ENCODE measurements at places on chromosomes 7 and 10.

DNA sequence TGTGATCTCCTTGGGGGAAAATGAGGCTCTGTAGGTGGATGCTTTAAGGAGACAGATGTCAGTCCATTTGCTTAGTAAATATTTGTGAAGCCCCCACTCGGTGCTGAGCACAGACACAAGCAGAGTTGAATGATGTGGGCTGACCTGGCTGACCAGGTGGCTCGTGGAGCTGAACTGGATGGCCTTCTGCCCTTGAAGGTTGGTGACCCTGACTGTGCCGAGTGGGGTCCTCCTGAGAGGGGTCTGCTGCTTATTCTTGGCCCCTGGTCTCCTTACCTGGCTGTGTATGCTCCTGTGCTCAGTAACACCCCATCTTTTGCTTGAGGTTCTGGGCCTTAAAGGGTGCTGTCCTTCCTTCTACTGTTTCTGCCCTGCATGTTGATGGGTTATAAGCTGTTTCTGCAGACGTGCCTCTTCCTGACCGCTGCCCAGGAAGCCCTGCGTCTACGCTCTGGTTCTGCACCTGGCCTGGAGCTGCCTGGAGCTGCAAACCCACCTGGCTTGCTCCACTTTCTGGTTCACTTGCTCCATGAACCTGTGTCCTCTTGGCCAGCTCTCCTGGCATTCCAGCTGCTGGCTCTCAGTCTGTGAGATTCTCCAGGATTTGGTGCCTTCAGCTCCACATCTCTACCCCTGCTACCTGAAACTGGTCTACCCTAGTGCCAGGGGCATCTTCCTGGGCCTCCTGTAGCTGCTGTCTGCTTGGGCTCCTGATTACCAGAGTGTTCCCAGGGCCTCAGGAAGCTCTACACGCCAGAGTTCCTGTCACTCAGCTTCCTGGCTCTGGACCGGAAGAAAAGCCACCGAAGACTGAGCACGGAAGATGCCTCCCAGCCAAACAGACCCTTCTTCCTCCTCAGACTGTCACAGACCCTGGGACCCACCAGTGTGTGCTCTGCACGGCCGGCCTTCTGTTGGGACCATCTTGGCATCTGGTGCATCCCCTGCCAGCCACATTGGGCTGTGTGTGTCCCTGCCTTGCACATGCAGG lies 76.5 kb downstream of the ADCY1 start:
- DNase-seq, result no peak

DNA sequence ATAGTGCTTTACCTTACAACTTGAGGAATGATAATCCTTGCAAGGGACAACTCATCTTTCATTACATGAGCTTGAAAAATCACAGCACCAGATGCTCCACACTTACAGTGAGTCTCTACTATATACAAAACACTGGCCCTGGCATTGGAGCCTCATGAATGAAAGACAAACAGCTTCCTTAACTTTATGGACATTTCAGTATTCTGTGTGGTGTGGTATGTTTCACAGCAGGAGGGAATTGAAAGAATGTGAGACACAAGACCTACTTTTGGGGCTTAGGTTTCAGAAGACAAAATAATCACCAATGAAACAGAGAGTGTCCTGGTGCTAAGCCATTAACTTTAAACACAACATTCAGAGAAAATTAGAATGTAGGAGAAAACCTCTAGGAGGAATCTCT lies 1249.6 kb downstream of the XPNPEP1 start:
- no peak for DNase-seq

DNA sequence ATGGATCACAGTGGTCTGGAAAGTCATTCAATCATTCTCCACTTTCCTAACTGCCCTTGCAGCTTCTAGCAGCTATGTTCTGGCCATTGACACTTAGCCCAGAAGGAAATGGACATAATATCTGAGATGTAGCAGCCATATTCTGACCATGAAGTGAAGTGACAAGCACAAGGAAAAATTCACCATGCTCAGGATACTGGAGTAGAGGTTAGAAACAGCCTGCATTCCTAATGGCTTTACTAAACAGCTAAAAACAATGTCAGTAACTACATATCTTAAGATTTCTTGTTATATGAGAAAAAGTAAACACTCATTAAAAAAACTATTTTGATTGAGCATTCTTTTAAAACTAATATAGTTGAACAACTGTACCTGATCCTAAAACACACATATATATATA lies 443.8 kb downstream of the MAGI2 start:
- DNase-seq, result no peak

GRCh38 chr7:100914208-100914878 lies 18.7 kb upstream of the ACHE start:
- no peak for DNase-seq

- DNase-seq, result no peak
Observed at GRCh38 chr7:90322837-90323236, 1.7 kb upstream of the FAM237B start.

DNA sequence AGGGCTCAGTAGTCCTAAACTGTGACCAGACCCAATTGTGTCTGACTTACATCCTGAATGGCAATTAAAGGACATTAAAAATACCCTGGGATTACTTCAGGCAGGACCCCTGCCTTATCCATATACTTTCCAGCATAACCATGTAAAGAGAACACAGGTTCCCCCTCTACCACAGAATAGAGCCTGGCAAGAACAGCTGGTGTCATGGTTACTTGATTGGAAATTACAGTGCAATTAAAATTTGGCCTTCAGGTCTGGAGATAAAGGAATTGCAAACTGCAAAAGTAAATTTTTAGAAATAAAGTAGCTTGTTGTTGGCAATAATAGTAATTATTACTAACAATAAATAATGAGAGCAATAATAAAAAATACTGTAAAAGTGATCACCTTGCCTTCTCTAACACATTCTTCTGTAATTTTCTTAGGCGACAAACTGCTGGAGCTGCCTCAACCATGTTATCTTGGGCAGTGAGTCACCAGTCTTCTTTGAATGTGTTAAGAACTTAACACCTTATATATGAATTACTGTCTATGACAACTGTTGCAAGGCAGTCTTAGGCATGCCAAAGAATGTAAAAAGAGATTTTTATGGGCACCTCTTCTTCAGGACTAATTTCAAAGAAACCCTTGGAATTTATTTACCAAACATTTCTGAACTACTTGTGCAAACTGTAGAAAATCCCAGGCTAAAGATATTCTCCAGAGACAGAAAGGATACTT lies 53.7 kb downstream of the HIBADH start:
- no peak for DNase-seq

DNA sequence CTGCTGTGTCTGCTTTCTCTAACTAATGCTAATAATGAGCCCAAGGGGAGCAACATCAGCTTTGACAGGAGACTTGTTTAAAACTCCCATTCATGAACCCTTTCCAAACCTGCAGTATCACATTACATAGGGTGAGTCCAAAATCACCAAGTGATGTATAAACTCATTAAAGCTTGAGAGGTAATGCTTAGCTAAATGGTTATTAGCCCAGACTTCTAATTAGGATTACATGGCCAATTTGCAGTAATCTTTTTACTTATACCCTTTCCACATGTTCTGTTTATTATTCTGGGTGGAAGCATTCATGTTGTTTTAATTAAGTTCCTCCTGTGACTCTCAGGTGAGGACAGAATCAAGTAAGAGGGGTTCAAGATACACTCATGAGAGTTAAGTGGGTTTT lies 17.5 kb downstream of the ZNF138 start:
- DNase-seq, result no peak

DNA sequence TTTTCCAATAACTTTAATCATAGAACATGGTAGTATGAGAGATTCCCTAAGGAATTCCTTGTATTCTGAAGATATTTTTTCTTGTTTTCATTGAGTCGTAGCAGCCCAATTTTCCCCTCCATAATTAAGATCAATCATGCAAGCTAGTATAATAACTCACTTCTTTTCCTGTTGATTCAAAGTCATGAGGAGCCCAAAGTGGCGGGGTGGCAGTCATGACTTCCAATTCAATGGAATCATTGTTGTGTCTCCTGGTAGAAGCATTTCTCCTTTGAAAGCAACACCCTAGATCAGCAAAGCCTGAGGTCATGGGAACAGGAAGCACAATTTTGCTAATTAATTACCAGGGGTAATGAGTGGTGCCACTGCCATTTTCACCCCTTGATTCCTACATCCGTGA lies 77.6 kb upstream of the MAGI2 start:
- DNase-seq, result no peak

GRCh38 chr7:2616387-2617324 lies 15.1 kb upstream of the TTYH3 start:
- DNase-seq, result no peak

DNA sequence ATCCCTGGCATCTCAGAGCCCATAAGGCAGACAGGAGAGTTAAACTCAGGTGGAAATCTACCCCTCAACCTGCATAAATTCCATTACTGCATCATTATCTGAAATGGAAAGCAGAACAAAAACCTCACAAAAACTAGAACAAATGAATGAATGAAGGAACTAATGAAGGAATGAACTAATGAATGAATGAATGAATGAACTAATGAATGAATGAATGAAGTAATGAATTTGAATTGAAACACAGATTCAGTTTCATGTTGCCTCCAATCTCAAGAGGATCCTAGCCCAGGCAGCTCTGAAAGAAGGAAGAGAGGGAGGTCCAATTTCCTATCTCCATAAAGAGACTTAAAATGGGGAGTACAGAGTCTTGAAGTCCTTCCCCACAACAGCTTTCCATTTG lies 1.9 kb upstream of the UCN3 start:
- no peak for DNase-seq

- no peak for DNase-seq
Observed at GRCh38 chr7:135317676-135318325, 84.2 kb downstream of the STRA8 start.

DNA sequence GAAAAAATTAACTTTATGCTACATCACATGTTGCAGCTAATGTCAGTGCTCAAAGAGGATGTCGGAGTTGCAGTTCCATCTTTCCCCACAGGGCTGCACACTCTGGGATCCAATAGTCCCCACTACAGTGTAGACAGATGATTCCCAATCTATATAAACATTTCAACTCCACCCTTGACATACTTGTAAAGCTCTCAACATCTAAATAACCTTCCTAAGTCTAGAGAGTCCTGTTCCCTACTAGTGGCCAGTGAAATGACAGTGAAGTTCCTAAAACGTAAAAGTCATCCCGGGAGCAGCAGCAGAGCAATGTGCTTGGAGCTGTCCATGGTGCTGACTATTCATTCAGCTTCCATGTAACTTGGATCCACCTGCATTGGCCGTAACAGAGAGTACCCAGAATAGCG lies 145.1 kb downstream of the GRM8 start:
- DNase-seq, result no peak

DNA sequence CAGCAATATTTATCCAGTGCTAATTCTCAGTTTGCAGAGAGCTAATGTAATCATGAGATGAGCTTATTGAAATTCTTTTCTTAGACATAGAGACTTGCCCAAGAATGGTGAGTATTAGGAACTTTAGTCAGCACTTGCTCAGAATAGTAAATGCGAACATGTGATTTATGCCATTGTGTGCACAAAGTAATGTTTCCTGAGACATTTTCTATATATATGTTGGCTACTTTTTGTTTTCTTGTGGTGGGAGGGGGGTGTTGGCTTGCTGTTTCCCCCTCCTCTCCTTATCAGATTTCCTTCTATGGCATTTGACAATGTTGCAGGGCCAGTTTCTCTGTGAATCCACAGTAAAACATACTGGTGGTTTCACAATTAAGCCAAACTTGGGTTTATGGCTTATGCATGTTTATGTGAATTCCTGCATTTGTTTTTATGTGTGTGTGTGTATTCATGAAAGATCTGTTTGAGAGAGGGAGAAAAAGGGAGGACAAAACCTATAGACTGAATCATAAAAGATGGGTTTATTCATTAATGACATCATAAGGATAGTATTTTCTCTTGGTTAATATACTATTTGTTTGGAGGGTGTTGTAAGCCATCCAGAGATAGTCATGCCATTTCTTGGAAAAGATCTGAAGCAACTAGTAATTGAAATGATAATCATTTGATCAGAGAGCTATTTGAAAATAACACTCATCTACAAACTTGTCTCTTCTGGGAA lies 36.3 kb downstream of the ARID5B start:
- no peak for DNase-seq

- no peak for DNase-seq
Observed at GRCh38 chr10:132157101-132157500, 29.6 kb upstream of the DPYSL4 start.

DNA sequence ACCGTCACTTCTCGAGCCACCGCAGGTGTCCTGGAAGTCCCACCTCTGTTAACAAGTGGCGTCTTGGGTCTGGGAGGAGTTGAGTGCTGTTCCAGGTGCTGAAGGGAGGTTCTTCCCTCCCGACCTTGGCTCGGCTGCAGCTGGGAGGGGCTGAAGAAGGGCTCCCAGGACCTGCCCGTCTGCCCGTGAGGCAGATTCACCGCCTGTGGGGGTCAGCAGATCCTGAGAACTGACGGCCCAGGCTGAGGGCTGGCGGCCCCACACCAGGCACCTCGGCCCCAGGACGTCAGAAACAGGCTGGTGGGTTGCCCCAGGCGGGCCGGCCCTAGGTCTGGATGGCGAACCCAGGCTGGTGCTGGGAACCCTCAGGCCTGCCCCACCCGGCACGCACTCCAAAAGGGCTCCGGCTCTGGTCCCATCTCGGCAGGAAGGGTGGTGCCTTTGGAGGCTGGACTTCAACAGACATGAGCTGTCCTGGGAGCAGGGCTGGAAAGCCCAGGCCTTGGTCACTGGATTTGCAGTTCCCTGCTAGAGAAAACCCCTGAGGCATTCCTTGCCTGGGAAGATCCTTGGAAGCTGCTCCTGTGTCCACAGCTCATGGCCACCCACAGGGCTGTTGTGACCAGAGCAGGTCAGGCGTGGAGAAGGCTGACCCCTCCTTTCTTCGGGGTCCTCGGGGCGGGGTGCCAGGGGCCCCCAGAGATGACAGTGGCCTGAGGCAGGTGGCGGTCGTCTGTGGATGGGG lies 42.6 kb upstream of the CFAP46 start:
- DNase-seq, result no peak

DNA sequence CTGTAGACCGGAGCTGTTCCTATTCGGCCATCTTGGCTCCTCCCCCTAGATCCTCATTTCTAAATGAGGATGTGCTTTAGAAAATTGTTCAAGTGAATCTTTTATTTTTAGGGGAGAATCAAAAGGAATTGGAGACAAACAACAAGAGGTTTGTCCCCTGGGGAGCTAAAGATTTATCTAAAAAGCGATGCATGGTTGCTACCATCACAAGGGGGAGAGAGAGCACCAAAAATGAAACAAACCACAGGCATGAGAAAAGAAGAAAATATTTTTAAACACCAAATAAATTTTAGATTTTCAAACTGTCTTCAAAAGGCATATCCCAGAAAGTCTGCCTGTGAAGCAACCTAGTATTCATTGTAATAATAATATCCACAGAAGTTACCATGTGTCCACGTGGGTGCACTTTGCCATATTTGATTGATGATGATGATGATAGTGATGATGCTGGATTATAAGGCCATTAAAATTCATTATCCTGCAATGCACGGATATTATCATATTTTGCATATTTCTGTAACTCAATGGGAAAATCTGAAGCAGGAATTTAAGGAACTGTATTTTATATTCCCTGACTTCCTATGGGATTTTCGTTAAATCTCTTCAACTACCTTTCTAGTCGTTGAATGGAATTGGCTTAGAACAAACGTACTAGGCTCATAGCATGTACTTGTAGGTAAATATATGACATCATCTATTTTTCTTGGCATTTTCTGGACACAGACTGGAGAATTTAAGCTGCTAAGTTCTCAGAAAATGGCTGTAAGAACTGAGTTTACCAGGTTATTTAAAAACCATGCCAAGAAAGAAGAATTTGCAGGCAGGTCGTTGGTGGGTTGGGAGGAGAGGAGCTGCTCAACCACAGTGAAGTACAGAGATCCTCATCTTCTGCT lies 171.6 kb downstream of the WDR37 start:
- no peak for DNase-seq

- DNase-seq, result no peak
Observed at GRCh38 chr7:49245062-49245461, 320.7 kb downstream of the CDC14C start.
